Esophagus mucosa (tissue), 1 donor: ENCODE measurements at places on chromosomes 5 and 9. TPM values are rescaled to one million over a fixed set of nuclear protein-coding genes. Genes with fewer than 3 reads are reported as not detected.

CXCL14 gene
- 179 TPM for total RNA-seq

AHRR gene
- 1.1 TPM for total RNA-seq

DNA sequence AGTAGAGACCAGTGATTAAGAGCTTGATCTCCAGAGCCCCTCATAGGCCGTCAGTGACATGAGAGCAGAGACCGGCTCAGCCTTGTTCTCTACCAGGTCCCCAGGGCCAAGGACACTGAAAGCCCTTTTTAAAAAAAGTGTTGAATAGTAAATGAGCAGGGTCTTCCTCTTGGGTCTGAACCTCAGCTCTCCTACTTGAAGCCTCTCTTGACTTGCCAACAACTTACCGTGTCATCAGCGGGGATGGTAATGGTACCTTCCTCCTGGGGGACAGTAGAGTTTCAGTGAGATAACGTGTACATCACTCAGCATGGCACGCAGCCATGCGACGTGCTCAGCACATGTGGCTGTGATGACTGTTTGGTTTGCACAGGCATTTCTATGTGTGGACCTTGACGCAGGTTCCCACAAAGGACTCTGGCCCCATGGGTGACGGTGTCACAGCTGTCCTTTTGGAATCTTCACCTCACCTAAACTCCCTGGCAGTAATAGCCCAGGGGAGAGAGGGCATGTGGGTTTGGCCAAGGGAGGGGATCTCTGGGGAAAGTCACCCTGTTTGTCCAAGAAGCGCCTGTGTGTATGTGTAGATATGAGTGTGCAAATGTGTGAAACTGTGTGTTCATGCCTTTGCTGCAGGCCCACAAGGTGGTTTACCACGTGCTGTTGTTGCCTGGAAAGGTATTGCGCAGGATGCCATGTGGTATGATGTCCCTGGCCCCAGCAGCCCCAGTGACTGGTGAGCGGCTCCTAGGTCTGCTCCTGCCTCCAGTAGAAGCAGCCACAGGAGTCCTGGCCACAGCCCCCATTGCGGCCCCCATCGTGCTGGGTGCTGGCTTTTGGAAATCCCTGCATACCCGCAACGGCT is 18.7 kb downstream of the ERGIC1 start:
- no peak for ATAC-seq

GRCh38 chr5:38979535-38979934 is 94.7 kb downstream of the RICTOR start:
- no peak for ATAC-seq

DNA sequence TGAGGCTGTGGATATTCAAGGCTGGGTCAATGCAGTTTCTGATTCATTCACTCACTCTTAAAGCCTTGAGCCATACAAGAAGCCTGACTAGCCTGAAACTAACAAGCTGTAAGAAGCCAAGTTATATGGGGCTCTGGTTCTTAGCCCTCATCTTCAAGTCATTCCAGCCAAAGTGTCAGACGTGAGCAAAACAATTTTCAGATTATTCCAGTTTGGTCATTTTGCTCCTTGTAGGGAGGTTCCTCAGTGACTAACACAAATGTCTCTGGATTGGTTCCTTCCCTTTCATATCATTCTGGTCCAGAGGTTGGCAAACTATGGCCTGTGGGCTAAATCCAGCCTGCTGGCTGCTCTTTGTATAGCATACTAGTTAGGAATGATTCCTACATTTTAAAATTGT is 12.5 kb upstream of the SHOC1 start:
- ATAC-seq, result no peak

DNA sequence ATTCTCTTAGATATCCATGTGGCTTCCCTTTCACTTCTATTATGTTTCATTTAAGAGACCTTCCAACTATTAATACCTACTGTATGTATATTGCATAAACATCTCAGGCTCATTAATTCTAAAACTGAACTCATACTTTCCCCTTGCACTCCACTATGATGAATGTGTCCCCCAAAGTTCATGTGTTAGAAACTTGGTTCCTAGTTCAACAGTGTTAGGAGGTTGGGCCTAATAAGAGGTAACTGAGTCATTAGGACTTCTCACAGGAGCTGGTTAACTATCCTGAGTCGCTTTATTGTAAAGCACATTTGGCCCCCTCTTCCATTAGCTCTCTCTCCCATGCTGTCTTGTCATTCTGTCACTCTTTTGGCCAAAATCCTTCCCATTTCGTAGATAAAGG is 22.0 kb downstream of the ANKHD1 start:
- no peak for ATAC-seq

DNA sequence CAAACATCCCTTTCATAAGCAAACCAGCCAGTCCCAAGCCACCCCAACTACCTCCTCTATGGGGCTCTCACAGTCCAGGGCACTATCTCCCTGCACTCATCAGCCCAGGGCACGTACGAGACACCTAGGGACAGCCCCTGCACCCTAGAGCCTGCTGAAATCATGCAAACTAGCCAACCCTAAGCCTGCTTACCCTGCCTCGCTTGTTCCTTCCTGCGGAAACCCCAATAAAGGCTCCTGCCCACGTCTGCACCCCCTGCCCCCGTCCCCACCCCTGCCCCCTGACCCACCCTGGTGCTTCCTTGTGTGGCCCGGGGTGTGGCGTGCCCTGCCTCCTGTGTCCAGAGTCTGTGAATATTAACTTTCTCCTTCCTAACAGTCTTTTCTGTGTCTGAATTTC is 135.9 kb downstream of the GADD45G start:
- ATAC-seq, result peak; percentile 43

DNA sequence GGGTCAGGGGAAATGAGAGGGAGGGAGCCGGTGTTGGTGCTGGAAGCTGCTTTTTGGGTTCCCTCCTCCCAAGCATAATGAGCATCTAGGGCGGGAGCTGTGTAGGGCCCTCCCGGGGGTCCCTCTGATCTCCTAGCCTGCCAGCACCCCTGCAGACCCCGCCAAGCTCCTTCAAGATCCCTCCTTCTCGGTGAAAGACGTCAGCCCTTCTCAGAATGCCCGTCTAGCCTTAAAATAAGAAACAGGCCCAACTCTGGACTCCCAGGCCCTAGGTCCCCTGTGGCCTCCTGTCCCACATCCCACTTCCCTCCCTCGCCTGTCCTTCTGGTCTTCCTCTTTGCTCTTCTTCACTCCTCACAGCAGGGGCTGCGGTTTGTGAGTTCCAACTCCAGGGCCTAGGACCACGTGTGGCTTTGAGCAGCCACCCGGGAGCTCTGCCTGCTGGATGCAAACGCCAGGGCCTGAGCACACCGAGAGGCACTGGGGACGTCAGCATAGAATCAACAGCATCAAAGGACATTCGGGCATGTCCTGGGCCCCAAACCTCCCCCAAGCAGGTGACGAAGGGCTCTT is 8.8 kb upstream of the SCGB3A1 start:
- no peak for ATAC-seq

DNA sequence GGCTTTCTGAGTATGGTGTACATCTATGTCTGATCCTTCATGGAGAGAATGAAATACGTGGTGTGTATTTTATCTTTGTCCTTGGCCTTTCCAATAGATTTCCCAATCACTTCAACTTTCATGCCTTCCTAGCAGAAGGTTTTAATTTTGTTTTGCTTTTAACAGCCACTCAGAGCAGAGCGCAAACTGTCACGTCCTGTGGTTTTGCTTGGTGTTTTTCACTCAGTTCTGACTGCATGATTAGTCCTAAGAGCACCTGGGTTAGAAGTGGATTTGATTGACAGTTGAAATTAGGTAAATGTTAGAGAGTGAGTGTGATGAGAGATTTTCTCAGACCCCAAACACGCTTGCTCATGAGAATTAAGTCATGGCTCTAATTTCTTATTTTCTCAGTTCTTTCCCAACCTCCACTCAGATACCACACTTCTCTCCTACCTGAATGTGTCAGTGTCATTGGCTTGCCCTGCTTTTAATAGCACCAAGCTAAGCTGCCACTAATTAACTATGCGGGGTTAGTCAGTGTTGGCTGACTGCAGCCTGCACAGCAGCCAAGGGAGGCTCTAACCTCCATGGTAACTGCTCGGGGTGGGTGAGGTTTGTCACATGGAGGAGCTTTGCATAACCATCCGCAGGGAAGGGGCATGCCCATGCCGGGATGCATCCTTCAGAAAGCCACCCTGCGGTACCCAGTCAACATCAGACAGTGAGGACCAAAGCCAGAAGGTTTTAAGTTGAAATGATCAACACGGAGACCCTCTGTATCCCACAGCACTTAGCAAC is 173.4 kb downstream of the NR3C1 start:
- no peak for ATAC-seq

DNA sequence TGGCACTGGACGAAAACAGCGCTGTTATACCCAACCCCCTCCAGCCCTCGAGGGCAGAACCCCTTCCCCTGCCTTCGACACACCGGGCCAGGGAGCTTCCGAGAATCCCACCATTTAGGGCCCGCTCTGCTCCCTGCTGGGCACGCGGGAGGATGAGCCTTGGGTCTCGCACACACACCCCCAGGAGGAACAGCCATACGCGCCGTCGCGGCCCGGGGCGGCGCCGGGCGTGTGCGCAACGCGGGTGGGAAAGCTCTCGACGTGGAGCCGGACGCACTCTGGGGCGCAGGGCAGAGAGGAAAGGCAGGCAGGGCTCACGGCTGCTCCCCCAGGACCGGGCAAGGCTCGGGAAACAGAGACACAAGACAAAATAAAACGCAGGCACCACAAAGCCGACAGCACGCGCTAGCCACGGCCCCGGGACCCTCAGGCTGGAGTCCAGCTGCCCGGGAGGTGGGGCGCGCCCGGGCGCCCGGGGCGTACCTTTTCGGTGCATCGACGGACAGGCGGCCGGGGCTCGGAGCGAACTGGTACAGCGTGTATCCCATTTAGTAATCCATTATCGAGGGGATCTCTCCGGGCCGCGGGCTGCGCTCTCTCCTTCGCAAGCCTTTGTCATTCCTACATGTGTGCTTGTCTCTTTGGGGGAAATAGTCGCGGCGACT is 789 bp downstream of the SEMA6A start:
- no peak for ATAC-seq
